ENCODE measurements at places on chromosomes 5 and 9.

GRCh38 chr9:101485924-101486692 is 47.5 kb upstream of the RNF20 start:
- DNase-seq, result no peak

DNA sequence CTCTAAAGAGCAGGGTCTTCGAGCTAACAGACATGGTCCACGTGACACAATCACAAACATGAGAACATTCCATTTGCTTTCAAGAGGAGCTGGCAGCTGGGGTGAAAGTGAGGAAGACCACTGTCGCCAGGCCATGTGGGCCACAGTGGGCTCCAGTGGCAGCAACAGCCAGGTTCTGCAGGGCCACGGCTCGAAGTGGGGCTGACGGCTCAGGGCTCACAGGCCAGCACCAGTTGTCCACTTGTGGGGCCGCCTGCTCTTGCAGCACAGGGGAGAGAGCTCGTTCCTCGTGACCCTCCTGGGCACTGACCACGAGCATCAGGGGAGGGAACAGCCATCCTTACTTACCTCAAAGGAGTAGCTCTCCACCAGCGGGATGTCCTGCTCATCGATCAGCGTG is 2.0 kb downstream of the ZMYND19 start:
- no peak for DNase-seq

- no peak for DNase-seq
These were observed 427.7 kb downstream of the PRELID2 start for GRCh38 chr5:145407300-145408047.

DNA sequence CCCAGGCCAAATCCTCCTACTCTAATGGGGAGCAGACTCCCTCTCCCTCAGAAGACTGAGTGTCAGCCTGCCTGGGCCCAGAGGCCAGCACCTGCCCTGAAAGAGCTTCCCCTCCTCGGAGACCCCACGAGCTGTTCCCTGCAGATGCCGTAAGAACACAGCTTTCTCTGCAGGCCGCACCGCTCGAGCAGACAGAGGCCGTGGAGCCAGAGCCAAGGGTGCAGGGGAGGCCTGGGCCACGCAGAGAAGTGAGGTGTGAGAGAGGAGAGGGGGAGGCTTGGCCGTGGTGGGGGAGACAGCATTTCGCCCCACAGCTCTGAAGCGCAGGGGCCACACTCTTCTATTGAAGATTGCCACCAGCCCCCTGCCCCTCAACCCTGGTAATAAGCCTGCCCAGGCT is 62.8 kb upstream of the GARNL3 start:
- no peak for DNase-seq

- DNase-seq, result no peak
These were observed 134.9 kb downstream of the SLIT3 start for GRCh38 chr5:169166078-169166477.

DNA sequence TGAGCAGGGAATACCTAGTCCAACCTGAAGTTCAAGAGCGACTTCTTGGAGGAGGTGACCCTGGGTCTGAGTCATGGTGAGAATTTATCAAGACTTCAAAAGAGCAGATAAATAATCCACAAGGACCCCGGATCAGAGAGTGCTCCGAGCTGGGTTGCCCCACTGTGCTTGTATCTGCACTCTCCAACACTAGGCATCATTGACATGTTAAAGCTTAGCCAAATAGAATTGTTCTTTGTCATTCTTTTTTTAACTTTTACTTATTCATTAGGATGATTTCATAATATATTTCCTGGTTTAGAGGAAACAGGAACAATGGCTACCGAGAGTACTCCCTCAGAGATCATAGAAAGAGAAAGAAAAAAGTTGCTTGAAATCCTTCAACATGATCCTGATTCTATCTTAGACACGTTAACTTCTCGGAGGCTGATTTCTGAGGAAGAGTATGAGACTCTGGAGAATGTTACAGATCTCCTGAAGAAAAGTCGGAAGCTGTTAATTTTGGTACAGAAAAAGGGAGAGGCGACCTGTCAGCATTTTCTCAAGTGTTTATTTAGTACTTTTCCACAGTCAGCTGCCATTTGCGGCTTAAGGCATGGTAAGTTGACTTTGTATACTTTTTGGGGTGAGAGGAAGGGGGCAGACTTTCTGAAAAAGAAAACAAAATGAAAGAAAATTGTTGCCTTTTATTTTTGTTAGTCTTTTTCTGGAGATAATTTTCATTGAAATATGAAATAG is at the start of gene CARD6:
Gene CARD6, plus strand, starts transcription at position 300 of the 738 bp plus-strand sequence. Its CDS starts 16 bp downstream, at position 316.
- no peak for DNase-seq

DNA sequence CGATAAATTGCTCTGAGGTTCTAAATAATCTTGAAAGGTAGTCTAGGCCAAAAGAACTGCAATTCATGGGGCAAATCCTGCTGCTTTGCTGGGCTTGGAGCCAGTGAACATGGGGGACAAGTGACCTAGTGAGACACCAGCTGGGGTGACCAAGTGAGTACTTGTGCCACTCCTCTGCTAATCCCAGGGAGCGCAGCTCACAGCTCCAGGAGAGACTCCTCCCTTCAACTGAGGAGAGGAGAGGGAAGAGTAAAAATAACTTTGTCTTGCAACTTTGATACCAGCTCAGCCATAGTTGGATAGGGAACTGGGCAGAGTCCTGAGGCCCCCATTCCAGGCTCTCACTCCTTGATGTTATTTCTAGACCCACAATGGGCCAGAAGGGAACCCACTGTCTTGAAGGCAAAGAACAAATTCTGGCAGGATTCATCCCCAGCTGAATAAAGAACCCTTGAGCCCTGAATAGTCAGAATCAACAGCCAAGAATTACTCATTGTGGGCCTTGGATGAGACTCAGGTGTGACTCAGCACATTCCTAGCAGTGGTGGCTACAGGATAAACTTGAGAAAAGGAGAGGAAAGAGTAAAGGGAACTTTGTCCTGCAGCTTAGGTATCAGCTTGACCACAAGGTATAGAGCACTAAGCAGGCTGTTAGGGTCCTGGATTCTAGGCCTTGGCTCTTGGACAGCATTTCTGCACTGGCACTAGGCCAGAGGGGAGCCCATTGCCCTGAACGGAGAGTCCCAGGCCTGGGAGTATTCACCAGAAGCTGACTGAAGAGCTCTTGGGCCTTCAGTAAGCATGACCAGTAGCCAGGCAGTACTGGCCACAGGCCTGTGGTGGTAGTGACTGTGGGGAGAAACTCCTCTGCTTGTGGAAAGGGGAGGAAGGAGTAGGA is 288.3 kb upstream of the CDH18 start:
- no peak for DNase-seq

- peak; percentile 23 for DNase-seq
These were observed 17.7 kb downstream of the SRP19 start for GRCh38 chr5:112878760-112879159.

- no peak for DNase-seq
These were observed 41.3 kb downstream of the CAVIN4 start for GRCh38 chr9:100619194-100619593.

GRCh38 chr5:129652349-129653056 is 95.4 kb upstream of the MINAR2 start:
- DNase-seq, result no peak

DNA sequence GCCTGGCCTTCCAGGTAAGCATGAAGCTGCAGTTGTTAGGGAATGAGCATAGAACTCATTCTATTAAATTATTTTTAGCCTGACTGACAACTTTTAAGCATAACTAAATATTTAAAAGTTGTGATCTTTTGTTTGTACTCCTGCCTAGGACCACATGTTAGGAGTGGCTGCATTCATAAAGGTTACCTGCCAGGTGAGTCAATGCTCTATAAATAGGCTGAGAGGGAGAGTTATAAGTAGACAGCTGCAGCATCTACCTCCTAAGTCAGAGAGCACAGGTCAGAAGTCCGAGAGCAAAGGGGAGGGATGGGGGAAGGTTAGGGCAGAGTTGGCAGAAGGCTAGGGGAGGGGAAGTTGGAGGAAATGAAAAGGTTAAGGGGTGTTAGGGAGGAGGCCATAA is 292.4 kb upstream of the TLE4 start:
- DNase-seq, result no peak

DNA sequence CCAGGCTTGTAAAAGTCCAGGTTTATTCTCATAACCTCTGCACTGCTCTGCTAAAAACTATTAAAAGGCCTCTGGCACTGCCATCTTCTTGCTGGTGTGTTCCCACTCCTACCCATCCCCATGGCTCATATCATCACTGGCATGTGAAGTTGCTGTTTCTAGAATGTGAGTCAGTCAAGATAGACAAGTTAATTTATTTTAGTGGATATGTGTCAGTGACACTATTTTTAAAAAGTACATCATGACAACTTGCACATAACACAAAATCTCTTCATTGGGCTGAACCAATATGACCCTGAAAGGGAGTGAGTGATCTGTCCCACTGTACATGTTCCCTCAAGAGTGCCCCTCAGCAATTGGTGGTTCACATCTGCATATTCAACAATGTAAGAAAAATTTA is 299.7 kb downstream of the NFIB start:
- no peak for DNase-seq

- DNase-seq, result no peak
These were observed 116.1 kb downstream of the NRG2 start for GRCh38 chr5:139926797-139927503.

DNA sequence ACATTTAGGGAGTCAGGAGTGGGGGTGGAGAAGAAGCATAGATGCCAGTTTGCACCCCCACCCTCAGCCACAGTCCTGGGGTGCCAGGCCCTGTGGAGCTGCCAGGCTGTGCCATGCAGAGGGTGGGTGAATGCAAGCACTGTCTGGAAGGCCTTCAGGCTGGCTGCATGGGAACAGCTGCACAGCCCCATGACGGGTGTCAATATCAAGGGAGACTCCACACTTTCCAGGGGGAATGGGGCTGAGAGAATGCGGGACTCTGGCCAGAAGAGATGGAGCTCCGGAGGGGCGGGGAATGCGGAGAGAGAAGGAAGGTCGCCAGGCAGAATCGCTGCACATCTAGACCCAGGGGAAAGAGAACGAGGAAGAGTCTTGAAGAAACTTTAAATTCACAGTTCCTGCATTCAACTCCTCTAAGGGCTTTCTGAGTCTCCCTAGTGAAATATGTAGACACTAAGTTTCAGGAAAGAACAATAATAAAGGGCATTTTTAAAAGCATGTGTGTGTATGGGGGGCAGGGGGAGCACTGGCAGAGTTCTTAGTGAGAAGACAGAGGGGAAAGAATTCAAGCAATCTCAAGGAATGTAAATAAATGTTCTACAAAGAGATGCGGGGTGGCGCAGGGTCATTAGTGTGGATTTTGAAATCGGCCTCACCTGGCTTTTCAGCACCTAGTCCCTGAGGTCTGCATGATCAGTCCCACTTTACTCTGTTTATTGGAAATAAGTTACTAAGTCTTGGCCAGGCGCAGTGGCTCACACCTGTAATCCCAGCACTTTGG is 59.1 kb downstream of the BOD1 start:
- no peak for DNase-seq

DNA sequence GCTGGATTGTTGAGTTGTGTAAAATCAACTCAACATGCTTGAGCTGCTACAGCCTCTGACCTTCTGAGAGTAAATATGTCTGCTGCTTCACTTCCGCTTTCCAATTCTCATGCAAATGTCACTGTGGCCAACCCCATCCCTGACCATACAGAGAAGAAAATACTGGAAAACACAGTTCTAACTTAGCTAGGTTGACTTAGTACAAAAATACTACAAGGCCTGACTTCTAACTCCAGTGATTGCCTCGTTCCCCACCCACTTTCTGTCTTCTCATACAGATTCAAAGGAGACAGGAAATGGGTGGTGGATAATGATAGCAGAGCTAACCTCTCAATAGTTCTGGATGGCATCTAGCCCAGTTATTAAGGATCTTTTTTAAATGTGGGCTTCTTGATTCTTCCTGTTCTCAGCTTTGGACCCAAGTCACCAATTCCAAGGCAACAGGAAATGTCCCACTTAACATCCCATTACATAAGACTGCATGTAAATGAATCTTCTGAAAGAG is 226.6 kb upstream of the SLC24A2 start:
- no peak for DNase-seq

GRCh38 chr5:14726066-14726838 is 61.7 kb downstream of the OTULIN start:
- DNase-seq, result no peak

GRCh38 chr5:42759456-42759855 is 2.8 kb downstream of the CCDC152 start:
- DNase-seq, result no peak

GRCh38 chr5:133415906-133416305 is 196.4 kb downstream of the FSTL4 start:
- DNase-seq, result no peak

GRCh38 chr5:150318613-150319483 is 16.1 kb upstream of the ARSI start:
- no peak for DNase-seq

DNA sequence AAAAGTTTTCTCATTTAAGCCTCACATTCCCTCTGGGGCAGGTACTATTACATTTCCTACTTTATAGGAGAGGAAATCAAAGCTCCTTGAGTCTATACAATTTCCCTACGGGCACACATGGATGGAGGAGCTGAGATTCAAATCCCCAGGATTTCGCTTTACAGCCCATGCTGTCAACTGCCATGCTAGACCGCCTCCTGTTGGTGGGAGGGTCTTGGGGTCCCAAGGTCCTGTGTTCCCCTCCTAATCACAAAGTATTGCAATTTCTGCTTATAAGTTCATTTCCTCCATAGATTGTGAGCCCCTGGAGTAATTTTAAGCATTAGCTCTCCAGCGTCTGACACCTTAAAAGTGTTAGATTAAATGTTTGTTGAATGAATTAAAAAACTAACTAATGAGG is 95.9 kb upstream of the SMARCA2 start:
- no peak for DNase-seq

GRCh38 chr5:151612689-151613427 is 21.7 kb upstream of the FAT2 start:
- peak; percentile 33 for DNase-seq

- DNase-seq, result no peak
These were observed 58.6 kb upstream of the ZSWIM6 start for GRCh38 chr5:61273279-61273975.

DNA sequence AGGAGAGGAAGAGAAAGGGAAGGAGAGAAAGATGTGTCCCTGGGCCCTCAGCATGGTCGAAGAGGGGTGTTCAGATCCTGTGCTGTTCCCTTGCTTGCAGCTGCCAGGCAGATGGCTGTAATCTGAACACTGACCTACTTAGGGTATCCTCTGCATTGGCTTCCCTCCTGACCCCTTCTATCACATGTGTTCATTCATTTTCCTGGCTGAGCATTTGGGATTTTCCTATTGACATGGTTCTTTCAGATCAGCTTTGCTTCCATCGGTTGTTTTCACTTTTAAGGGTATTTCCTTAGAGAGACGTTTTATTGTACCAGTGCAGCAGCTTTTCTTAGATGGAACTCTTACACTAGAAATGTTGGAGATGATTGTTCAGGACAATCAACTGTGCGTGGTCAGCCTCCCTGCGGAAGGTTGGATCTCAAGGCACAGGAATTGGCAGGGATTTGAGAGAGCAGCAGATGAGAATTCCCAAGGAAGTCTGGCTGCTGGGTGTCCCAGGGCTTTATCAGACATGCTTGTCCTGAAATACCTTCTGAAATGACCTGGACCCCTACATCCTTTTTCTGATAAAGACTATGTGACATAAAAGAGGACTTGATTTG is 26.0 kb downstream of the ACTBL2 start:
- DNase-seq, result no peak

GRCh38 chr5:113713051-113713450 is 199.6 kb downstream of the YTHDC2 start:
- no peak for DNase-seq
